CD4-positive, alpha-beta T cell treated with Interferon gamma for 1 hour (primary cell): ENCODE measurements at places on chromosomes 12 and 14.

DNA sequence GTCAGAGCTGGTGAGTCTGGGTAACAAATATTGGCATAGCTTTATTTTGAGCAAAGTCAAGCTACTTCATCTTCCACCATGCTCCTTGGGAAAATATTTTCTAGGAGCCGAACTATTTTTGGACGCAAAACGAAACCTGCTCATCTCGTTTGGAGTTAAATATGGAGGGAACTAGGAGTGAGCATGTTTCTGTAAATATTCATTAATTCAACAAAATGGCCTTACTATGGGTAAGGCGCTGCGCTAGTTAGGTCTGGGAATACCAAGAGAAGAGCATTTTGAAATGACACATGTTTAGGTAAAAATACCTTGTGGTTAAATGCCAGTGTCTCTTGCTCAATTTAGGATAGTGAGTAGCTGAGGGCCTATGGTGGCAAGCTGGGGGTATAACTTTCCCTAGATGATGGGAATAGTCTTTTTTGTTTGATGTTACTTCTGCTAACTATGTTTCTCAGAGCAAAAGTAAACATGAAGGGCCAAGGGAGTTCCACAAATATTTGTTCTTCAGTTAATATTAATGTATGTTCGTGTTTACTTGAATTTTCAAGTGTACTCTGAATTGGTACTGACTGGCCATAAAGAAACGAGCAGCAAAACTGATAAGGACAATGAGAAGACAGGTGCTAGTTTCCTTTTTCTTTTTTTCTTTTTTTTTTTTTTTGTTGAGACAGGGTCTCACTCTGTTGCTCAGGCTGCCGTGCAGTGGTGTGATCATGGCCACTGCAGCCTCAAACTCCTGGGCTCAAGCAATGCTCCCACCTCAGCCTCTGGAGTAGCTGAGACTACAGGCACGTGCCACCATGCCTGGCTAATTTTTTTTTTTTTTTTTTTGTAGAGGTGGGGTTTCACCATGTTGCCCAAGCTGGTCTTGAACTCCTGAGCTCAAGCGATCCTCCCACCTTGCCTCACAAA lies 77.7 kb downstream of the MAP1LC3B2 start:
- no peak for DNase-seq

- DNase-seq = peak; percentile 29
These were observed 1.3 kb downstream of the TRIM9 start for GRCh38 chr14:51093371-51094281.

DNA sequence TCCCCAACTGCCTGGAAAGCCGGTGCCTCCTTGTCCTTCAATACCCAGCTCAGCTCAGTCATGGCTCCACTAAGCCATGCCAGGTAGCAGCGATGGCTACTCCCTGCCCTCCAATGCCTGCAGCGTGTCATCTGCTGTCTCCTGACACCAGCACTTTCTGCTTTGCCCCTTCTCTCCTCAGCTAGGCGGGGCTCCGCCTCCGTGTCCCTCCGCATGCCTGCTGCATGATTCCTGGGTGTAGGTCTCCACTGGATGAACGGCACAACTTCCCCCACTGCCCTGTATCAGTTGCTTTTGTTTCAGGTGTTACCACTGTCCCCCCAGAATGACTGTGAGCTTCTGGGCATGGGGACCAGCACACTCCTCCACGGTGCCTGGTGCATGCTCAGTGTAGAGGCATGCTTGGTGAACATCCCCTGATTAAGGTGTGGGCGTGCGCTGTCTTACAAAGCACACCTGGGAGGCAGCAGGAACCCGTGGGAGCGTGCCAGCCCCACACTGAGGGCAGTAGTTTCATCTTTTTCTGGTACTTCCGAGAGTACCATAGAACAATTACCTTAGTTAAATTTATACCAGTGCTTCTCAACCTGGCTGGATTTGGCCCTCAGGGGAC lies 179.4 kb upstream of the PRMT8 start:
- no peak for DNase-seq

DNA sequence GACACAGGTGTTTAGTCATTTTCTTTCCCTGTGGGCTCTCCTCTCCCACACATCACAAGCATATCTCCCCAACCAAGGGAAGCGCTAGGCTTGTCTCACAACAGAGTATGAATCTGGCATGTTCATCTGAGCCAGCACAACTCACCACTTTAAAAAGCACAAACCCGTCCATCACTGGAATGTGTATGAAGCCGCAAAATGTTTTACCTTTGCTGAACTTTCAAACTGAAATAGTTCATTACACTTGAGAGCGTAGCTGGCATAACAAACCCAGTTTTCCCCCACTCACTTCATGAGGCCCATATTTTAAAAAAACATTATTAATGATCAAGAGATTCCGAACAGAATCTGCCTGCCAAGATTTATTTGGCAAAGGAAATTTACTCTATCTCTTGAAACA lies 15.8 kb downstream of the NID2 start:
- DNase-seq = no peak

DNA sequence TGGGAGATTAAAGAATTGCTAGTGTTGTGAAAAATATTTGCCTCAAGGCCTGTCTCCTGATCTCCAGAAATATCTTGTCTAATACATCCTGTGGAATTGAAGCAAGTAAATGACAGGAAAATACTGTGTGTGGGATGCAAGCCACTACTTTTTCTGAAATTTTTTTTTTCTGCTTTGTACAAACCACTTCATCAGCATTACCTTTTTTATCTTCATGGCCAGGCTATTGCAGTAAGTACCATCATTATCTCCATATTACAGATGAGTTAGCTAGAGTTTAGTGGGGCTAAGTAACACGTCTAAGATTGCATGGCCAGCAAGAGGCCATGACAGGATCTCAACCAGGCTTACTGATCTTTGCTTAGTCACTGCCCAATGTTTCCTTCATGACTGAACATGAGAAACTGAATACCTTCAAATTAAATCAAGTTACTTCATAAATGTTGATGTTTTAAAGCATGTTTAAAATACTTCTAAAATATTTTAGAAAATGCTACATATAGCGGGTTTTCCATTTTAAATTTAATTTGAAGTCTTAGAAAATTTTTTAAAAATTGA lies 273.7 kb downstream of the SLC6A15 start:
- no peak for DNase-seq
